A549 treated with CORT108297 at 1 μM for 4 hours (cell line): ENCODE measurements at places on chromosomes 5 and 9. TPM values are rescaled to one million over a fixed set of nuclear protein-coding genes. Genes with fewer than 3 reads are reported as not detected.

The CWC27 gene
- total RNA-seq = 13.1 to 19.2 TPM (median 13.9 TPM) in 5 replicates

The LHX3 gene
- total RNA-seq = 0.05 to 0.09 TPM (median 0.08 TPM) in 5 replicates

The CMYA5 gene
- 0.12 to 0.19 TPM (median 0.15 TPM) in 5 replicates for total RNA-seq

The PCDHGA4 gene
- total RNA-seq = 0.07 to 0.17 TPM (median 0.16 TPM) in 5 replicates

The ACTBL2 gene
- 0.03 to 0.06 TPM (median 0.03 TPM) in 3 of 5 replicates, not detected in the others for total RNA-seq
